Epithelial cell of alveolus of lung (primary cell): ENCODE measurements at places on chromosomes 5 and 9. TPM values are rescaled to one million over a fixed set of nuclear protein-coding genes. Genes with fewer than 3 reads are reported as not detected.

Gene KIF27
- 1.0 and 2.5 TPM in 2 replicates for total RNA-seq

Gene KCNMB1
- not detected in 2 replicates for total RNA-seq

Gene OMD
- total RNA-seq: not detected in 2 replicates

Gene NOXA1
- 0.26 TPM in 1 of 2 replicates, not detected in the other for total RNA-seq

Gene MSMP
- total RNA-seq: not detected in 2 replicates

Gene GABRA6
- not detected in 2 replicates for total RNA-seq

Gene CBY3
- not detected in 2 replicates for total RNA-seq

Gene TERT
- not detected in 2 replicates for total RNA-seq

Gene SPINK7
- total RNA-seq: not detected in 2 replicates

Gene C9
- total RNA-seq: not detected in 2 replicates

Gene CD180
- not detected in 2 replicates for total RNA-seq

Gene RANBP17
- total RNA-seq: 4.4 and 5.1 TPM in 2 replicates

Gene FAXDC2
- 3.6 and 28.8 TPM in 2 replicates for total RNA-seq

Gene CARTPT
- not detected in 2 replicates for total RNA-seq

Gene SLC6A7
- total RNA-seq: under 0.01 TPM in 1 of 2 replicates, not detected in the other
